ENCODE measurements at places on chromosomes 2 and 18.
A peak's percentile ranks its signal among the peaks of the same experiment; 100 is the strongest.

DNA sequence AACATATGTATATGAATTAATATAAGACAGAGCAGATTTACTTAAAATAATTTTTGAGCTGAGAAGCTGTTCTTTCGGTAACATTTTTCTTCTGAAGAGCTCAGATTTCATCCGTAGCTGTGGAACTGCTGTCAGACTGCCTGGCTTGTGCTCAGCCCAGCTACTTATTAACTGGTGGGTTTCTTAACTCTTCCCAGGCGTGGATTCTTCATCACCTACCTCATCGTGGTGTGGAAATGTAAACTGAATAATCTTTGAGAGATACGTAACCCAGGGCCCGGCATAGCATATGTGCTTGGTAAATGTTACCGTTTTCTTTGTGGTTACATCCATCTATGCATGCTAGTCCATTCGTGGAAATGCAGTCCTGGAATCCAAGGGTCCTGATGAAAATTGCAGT is 145.0 kb downstream of the MCFD2 start:
- DNase-seq: no peak

- DNase-seq: no peak
Observed at GRCh38 chr18:62728254-62728653, 12.9 kb downstream of the PHLPP1 start.

- DNase-seq: no peak
Observed at GRCh38 chr2:101745711-101746694, 48.5 kb downstream of the MAP4K4 start.

DNA sequence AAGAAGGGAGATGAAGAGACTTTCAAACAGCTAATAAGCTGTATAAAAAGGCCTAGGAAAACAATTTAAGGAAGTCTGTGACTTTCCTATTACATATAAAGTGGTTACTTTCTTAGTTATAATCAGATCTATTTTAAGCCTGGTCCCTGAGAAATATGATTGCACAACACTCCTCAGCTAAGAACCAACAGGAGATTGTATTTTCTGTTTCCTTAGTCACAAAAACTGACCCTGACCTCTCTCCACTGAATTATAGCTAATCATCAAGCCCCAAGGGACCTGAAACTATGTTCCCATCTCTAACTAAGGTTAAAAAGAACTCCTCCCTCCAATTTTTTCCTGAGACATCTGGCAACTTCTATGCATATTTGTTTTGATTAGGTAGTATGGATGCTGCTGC is 106.9 kb downstream of the ROCK1 start:
- DNase-seq: no peak

- no peak for DNase-seq
Observed at GRCh38 chr2:28329184-28329583, 63.5 kb upstream of the FOSL2 start.

- no peak for DNase-seq
Observed at GRCh38 chr2:145374165-145374564, 854.2 kb upstream of the ZEB2 start.

GRCh38 chr2:189791338-189792042 is 7.2 kb downstream of the PMS1 start:
- no peak for DNase-seq

- DNase-seq: no peak
Observed at GRCh38 chr2:143686585-143687164, 557.5 kb downstream of the ARHGAP15 start.

DNA sequence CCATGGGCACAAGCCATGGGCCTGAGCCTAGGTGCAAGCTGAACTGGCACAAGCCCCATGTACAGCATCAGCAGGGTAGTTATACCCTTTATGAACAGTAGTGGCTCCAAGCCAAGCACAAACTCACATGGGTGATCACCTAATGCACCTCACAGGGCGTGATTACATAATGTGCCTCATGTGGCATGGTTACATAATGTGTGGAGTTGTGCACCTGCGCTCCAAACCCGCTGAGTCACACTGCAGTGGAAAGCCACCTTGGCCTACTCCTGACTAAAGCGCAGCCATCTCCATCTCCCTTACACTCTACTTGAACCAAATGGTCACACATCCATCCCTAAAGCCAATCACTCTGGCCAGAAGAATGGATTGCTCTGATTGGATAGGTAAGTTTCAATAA is 279.7 kb downstream of the MBD2 start:
- no peak for DNase-seq

DNA sequence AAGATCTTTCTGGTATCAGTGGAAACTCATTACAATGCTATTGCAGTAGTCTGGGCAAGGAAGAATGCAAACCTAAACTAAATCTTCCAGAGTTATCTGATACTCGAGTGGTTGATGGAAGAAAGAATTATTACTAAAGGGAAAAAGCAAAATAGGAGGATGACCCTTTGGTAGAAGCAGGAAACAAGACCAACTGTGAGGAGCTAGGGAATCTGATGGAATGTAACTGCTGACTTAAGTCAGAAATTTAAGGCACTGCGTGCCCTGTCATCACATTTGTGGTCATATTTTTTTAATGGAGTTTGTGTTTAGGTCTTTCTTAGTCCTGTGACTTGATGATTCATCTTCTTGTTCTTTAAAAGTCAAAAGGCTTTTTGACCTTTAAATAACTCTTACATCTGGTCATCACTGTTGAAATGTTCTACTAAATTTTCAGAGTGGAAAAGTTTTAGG is 36.5 kb upstream of the ARMC9 start:
- DNase-seq: no peak

- no peak for DNase-seq
Observed at GRCh38 chr2:186734957-186735734, 41.3 kb downstream of the FAM171B start.

- DNase-seq: no peak
Observed at GRCh38 chr2:172985139-172985892, 90.3 kb upstream of the MAP3K20 start.

DNA sequence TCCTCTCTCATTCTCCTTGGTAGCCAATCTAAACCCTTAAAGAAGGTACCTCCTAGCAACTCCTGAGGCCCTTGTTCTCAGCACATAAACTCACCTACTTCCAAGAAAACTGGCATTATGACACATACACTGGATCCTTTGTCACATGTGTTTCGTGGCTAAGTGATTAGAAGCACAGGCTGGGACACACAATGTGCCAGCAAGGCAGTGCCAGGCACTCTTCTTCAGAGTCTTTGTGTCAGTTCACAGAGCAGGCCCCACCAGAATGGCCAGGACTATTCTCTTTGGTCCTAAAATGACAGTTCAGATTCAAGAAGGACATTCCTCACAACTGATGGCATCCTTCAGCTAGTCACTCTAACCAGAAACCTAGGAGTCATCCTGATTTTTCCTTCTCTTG is 40.3 kb downstream of the SMC6 start:
- DNase-seq: no peak

GRCh38 chr2:47905386-47906156 is 727 bp downstream of the FBXO11 start:
- DNase-seq: no peak

- no peak for DNase-seq
Observed at GRCh38 chr2:91748902-91749301, 3057.4 kb downstream of the RPIA start.

GRCh38 chr2:231228974-231229529 is 30.6 kb downstream of the ARMC9 start:
- DNase-seq: no peak

- no peak for DNase-seq
Observed at GRCh38 chr2:217142649-217143266, 282.9 kb upstream of the TNP1 start.

- no peak for DNase-seq
Observed at GRCh38 chr2:112710956-112711750, 9.7 kb upstream of the NT5DC4 start.

GRCh38 chr18:31610286-31611205 is 18.9 kb downstream of the TTR start:
- DNase-seq: no peak

DNA sequence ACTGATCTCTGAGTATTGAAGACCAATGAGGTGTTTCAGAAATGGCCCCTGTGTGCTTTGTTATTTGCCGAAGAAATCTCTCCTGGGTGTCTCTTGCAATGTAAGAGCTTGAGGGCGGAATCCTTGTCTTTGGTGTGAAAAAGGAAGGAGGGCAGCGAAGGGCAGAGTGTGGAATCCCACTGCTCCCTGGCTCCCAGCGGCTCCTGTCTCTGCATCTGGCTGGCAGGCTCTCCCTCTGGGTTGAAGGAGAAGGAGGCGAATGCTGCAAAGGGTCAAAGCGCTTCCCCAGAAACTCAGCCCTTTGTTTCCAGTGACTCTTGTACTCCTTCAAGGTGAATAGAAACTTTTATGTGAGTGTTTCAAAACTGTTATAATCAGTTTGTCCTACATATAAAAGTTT is 457.5 kb downstream of the CNTNAP5 start:
- no peak for DNase-seq

DNA sequence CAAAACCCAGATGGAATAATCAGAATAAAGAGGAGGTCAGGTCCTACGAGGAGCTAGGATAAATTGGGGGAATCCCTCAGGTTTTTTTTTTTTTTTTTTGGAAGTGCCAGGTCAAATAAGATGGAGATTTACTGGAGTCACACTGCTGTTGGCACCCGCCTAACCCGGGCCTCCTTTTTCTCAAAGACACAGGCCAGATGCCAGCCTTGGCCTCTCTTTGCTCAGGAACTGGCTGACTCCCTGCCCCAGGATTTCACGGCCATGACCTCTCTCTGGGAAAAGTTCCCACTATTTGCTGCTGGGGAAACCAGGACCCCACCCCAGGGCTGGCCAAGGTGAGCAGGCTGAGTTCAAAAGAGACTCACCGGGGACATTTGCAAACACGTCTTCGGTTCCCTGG is 2.5 kb downstream of the CD8A start:
- DNase-seq: no peak

GRCh38 chr18:55906536-55906935 is 318.5 kb upstream of the TCF4 start:
- DNase-seq: no peak

GRCh38 chr18:44958455-44958854 is 277.8 kb downstream of the SETBP1 start:
- no peak for DNase-seq

- no peak for DNase-seq
Observed at GRCh38 chr18:36194600-36195315, 7.5 kb downstream of the MOCOS start.

- DNase-seq: no peak
Observed at GRCh38 chr18:48455555-48456478, 46.6 kb upstream of the ZBTB7C start.

GRCh38 chr18:13221869-13222855 is 3.6 kb downstream of the LDLRAD4 start:
- DNase-seq: no peak

- DNase-seq: peak; percentile 96
Observed at GRCh38 chr2:59047373-59047995, 806.4 kb upstream of the FANCL start.

DNA sequence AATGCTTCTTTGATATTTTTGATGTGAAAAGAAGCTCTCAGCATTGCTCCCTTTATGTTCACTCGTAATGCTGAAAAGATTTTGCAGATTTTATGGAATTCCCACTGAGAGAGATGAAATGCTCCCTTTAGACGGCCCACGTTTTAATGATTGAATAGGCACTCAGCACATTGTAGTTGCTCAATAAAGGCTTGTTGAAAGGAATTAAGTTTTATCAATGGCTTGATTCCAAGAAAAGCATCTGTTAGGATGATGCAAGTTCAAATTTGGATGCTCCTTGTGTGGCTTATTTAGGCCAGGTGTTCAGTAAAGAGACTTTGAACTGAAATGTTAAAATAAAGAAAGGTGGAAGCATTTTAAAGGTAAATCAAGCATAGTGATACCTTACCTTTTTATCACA is 725.1 kb downstream of the EPHA4 start:
- DNase-seq: no peak

DNA sequence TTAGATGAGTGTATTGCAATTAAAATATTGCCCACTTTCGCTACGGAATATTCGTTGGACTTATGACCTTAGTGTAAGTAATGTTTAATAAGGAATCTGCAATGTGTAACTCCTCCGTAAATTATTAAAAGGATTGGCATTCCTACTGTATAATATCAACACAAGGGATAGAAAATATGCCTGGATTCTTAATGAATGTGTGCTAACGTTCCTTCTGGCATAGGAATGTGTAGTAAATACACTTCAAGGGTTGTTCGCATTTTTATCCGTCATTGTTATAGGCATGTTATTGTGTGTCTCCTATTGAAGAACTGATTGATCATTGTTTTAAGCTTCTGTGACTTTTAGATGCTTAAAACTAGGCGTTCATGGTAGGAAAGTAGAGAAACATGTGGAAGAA is 134.5 kb downstream of the NEDD4L start:
- no peak for DNase-seq

DNA sequence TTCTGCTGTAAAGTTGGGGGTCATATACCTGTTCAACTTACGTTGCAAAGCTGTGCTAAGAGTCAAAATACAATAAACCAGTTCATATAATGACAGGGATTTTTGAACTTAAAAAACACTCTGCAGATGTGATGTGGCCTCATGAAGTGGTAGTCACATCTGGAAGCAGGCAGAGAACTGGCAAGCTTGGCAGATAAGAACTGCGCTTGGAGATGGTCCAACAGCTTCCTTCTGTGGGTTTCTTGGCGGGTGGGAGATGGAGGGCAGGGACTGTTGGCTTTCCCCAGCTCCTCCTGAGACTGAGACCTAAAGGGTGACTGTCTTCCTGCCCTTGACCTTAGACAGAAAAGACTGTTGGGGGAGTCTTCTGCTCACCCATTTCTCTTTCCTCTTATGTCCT is 140.4 kb downstream of the CTIF start:
- no peak for DNase-seq

GRCh38 chr2:147541314-147541713 is 303.5 kb upstream of the ACVR2A start:
- no peak for DNase-seq

- no peak for DNase-seq
Observed at GRCh38 chr2:239265681-239266433, 135.0 kb downstream of the HDAC4 start.

GRCh38 chr2:134642938-134643337 is 75.9 kb downstream of the TMEM163 start:
- DNase-seq: no peak

DNA sequence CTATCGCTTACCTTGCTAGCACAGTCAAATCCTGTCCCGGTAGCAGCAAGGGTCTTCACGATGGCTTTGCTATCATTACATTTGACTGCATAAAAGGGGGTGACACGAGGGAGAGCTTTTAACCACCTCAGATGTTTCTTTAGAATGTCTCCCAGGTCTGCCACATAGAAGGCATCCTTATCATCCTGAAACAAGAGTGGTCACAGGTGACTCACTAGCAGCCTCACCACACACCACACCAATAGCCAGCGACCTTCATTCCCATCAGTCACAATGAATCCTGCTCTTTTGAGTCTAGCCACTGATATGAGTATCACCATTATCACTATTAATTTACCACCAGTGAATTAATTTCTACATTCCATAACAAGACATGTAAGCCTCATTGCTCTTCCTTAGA is 3.7 kb downstream of the ODC1 start:
- no peak for DNase-seq
